ENCODE measurements at places on chromosomes 4 and X.

DNA sequence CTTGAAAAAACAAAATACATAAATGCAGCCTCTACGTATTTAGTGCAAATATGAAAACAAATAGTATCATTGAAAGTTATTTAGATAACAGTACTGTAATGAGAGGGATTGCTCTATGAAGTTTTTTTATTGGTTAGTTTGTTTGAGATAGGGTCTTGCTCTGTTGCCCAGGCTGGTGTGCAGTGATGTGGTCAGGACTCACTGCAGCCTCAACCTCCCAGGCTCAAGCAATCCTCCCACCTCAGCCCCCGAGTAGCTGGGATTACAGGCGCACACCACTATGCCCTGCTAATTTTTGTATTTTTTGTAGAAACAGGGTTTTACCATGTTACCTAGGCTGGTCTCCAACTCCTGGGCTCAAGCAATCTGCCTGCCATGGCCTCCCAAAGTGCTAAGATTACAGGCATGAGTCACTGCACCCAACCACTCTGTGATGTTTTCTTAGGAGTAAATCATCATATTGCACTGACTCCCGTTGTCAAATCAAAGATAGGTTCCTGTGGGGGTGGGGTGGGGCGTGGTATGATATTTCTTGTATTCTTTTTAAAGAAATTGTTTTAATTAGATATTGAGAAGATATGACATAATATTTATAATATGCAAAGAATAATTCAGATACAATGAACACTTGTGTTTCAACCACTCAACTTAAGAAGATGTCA is 75.8 kb downstream of the ATG4A start:
- DNase-seq: no peak

- no peak for DNase-seq
Measured at GRCh38 chrX:23759821-23760220, 16.7 kb upstream of the ACOT9 start.

DNA sequence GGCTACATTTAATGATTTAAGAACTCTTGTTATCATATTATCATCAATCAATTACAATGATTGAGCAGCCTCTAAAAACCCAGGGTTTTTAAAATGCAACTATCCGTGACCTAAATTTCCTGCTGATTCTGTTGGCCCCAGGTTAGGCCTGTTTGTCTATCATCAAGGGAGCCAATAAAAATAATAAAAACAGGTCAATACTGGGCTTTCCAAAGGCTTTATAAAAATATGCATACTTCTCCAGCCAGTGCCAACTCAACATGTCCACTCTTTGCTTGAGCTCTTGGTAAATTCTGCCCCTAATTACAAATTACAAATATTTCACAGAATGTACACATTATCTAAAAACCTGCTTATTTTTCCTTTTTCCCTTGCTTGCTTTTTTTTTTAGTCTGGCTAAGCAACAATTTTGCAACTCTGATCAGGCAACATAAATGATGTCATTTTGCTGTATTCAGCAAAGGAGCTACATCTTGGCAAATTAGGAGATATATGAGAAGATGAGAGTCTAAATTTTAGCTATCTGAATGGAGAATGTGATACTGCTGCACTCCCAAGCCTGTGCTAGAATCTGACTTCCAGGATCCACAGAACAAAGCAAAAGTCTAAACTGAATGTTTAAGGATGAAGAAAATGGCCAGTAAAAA is 204.0 kb downstream of the SCFD2 start:
- DNase-seq: no peak

DNA sequence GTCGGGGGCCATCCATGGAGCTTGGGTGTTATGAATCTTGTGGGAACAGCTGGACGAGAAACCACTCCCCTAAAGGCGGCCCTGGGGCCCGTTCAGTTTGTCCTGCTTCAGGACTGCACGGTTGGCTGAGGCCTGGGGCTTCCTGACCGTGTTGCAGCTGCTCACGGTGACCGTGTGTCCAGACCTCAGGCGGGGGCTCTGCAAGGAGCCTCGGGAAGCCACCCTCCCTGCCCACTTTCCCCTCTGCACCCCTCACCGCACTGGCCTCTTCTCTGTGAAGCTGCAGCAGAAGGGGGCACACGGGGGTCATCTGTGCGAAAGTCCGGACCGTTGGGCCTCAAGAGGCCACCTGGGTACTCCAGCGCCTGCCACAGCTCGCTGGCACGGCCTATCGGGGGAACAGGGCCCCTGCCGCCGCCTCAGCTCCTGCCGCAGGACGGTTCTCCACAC is 29.4 kb downstream of the UVSSA start:
- no peak for DNase-seq

DNA sequence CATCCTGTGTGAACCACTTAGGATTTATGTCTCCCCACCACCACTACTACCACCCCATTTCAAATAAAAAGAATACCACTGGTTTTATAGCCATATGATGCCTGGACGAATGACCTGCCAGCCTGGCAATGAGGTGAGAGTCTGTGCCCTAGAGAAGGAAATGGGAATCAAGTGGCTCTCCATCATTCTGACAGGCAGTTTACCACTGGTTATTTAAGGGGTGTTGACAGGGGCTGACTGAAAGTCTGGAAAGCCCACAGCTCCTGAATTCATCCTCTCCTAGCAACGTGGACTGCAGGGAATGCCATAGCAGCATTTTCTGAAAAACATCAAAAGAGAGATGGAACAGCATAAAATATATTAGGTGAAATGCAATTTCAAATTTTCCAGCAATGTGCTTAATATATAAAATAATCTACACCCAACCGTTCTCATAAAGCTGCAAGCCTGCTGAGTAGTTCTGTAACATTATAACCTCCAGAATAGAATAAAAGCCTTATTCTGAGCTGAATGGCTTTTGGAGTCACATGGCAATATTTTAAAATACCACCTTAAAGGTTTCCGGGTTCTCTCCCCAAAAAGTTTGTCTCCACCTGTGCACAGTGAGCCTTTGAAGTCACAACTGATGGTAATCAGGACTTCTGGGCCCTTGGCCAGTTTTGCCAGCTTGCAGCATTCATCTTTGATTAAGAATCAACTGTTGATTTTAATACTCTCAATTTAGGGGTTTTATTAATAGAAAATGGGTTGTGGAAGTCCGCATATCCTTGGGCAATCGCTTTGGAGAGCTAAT is 121.5 kb downstream of the DCTD start:
- DNase-seq: no peak

GRCh38 chr4:5379895-5380294 is 328.5 kb downstream of the EVC2 start:
- DNase-seq: no peak

GRCh38 chrX:140713174-140713539 is 3.6 kb downstream of the LINC00632 start:
- DNase-seq: no peak

DNA sequence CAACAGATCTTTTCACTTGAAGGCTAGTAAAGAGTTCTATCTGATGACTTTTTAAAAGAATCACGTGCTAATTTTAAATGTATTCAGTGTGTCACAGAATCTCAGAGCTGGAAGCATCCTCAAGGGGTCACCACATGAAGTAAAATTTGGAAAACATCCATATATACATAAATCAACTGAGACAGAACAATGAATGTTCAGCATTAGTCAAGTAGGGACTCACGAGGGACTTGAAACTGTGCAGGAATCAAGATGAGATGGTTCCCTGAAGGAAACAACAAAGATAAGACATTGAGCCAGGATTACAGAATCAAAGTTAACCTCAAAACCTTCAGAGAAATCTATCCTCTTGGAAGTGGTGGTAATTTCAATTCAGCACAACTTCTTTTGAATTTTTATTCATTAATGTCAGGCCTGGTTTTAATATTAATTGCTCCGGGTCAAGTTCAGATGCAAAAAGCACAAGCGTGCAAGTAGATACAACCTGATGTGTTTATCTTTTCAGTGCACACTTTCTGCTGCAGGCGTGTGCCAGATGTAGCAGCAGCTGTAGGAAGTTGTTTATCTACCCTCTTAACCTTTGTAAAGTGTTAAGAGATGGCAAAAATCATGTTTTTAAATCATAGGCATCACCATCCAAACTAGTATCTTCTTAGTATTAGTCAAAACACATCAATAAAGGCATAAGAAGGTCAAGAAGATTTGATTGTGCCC is 87.7 kb upstream of the SRD5A3 start:
- DNase-seq: no peak

DNA sequence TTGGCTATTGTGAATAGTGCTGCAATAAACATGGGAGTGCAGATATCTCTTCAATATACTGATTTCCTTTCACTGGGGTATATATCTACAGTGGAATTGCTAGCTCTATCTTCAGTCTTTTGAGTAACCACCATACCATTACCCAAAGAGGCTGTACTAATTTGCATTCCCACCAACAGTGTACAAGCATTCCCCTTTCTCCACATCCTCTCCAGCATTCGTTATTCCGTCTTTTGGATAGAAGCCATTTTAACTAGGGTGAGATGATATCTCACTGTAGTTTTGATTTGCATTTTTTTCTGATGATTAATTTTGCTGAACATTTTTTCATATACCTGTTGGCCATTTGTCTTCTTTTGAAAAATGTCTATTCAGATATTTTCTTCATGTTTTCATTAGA is 110.3 kb downstream of the PRDM5 start:
- DNase-seq: no peak

- DNase-seq: no peak
Measured at GRCh38 chr4:70196857-70197256, 1.3 kb downstream of the ODAM start.

GRCh38 chr4:155678011-155678410 is 11.4 kb downstream of the GUCY1A1 start:
- no peak for DNase-seq

DNA sequence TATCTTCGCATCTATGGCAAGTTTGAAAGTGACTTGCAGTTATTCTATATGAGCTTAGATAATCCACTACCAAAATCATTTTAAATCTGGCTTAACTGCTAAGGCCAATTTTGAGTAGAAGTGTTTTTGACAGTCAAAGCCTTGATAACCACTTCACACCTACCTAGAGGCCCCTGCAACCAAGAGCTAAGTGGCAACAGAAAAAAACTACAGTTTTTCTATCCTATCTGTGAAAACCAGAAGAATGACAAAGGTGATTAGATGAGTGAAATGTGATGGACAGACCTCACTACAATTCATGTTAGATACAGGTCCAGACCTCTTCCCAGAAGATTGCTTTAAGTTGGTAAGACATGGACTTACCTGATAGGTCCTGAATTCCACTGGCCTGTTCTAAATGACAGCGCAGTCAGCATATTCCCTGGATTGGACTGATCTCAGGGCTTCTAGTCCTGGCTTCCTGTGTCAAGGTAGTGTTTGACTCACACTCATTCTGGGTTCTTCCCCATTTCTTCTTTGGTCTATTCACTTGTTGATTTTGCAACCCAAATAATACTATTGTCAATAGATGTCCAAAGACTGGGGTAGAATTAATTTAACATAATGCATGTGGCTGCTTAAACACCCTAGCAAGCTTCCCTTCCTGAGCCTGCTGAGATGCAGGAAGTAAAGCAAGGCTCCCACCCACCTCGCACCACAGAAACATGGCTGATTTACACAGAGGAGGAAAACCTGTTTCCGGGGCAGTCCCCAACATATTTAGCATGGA is 65.1 kb downstream of the PPP3CA start:
- DNase-seq: no peak

- DNase-seq: no peak
Measured at GRCh38 chr4:7261536-7261935, 69.2 kb downstream of the SORCS2 start.

DNA sequence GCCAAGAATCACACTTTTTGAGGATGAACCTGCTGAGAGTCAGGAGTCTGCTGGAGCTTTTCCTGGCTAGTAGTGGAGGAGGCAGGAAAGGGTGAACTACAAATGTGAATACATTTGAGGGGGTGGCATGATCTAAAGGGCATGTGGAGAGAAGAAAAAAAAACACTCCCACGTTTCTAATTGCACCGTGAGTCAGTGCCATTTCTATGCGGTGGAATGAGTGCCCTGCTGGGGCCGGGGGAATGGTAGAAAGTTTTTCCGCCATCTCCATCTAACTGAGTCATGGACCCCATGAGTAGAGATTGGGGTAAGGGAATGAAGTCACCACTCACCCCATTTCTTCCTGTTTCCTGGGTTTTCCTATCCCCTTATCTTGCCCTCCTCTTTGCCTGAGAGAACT is 19.8 kb downstream of the BEX3 start:
- no peak for DNase-seq

DNA sequence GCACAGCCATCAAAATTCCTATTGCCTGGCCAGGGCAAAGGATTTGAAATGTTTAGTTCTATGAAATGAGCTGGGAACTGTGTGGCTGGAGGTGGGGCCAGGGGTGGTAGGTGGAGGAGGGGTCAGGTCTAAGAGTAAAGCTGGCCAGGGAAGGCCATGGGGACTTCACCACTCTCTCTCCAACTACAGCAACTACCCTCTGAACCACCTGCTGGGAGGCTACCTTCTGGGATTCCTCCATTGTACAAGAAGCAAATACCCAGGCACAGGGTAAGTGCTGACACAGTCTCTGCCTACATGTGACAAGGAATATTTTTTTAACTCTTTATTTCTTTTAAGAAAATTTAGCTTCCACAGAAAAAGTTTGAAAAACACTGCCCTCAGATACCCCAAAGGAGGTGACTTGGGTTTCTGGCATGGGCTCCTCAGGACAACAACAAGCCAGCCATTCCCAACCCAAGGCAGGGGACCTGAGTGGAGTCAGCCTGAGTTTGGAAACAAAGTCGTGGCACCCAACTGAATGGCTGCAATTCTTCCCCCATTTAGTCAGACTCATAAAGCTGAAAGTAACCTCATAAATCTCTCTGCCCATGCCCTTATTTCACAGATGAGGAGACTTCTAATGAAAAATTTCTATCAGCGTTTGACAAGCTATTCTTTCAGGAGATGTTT is 593.8 kb upstream of the DIPK2B start:
- no peak for DNase-seq

GRCh38 chrX:105052926-105053325 is 167.6 kb downstream of the TEX13A start:
- no peak for DNase-seq

DNA sequence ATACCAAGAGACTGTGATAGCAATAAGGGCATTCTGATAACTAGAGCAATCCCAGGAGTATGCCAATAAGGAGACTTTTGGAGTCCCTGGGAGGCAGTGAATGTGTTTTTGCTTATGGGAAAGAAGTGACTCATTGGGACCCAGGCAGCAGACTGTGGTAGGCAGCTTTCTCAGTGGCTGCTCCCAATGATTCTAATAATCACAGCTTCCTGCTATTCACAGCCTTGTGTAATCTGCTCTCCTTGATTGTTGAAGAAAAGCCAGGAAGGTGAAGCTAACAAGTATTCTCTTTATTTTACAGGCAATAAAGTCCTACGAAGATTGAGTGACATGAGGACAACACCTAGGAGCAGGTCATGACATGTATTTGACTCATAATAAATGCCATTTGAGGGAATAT is 70.3 kb upstream of the DDX60 start:
- no peak for DNase-seq

DNA sequence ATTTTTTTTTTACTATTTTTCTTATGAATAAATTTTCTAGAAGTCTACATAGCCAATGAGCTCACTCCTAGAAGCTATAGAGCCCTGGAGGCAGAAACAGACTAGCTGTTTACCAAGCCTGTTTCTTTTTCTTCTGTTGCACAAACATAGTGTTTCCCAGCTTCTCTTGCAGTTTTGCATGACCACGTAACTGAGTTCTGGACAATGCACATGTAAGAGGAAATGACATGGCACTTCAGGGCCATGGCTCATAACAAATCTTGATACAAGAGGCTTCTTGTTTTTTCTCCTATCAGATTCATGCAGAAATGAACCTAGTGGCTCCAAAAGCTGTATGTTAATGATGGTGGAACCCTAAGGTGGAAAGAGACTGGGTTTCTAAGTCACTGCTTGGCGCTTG is 127.4 kb downstream of the ZNF330 start:
- DNase-seq: no peak

Measured in stimulated activated CD8-positive, alpha-beta memory T cell treated with anti-CD3 and anti-CD28 coated beads, Interleukin-4, amount 100 ng/mL, for 1 hour (primary cell).